ENCODE measurements at places on chromosomes 5 and 9.
A peak's percentile ranks its signal among the peaks of the same experiment; 100 is the strongest.

GRCh38 chr9:93093877-93094657 lies 1.9 kb upstream of the CARD19 start:
- peak overlapping the region; percentile 92 for H3K27ac ChIP-seq
- no peaks in the 10 kb centered on the region for H3K36me3 ChIP-seq
- DNase-seq: no peak

DNA sequence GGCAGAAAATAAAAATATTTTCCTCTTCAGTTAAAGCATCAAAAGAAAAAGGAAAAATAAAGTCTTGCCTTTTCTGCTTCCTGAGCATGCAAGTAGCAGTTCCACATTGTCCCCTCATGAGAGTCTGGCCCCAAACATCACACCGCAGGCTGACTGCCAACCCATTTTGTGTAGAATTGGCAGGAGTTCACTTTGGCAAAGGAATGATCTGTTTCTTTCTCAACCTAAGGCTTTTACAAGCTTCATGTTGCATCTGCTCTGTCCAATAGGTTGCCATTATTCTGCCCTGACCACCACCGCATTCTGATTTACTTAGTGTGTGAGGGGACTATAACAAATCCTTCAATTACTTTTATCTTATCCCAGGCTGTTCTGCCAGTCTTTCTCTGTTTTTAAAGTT lies 249.5 kb downstream of the ISL1 start:
- H3K27me3 ChIP-seq: no peaks in the 10 kb centered on the region
- DNase-seq: no peak
- H3K4me1 ChIP-seq: no peaks in the 10 kb centered on the region
- H3K27ac ChIP-seq: no peak overlapping the region
- no peaks in the 10 kb centered on the region for H3K36me3 ChIP-seq
- no peak overlapping the region for H3K4me3 ChIP-seq

DNA sequence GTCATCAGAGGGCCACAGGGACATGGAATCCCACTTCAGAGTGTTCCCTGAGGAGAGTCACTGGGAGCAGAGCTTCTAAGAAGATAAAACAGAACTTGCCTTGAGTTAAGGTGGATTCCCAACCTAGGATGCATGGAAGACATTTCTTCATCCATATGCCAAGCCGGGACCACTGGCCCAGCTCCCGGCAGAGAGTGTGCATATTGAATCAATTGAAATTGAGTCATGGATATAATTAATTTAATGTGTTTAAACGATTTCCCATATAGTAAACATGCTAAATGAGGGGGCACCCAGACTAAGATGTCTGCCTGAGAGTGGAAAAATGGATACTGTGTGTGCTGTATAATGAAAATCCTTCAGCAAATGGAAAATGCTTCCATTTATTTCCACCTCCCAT lies 194.4 kb upstream of the TBC1D2 start:
- H3K27ac ChIP-seq: no peak overlapping the region
- no peaks in the 10 kb centered on the region for H3K36me3 ChIP-seq
- H3K4me1 ChIP-seq: no peaks in the 10 kb centered on the region
- no peak overlapping the region for H3K4me3 ChIP-seq

DNA sequence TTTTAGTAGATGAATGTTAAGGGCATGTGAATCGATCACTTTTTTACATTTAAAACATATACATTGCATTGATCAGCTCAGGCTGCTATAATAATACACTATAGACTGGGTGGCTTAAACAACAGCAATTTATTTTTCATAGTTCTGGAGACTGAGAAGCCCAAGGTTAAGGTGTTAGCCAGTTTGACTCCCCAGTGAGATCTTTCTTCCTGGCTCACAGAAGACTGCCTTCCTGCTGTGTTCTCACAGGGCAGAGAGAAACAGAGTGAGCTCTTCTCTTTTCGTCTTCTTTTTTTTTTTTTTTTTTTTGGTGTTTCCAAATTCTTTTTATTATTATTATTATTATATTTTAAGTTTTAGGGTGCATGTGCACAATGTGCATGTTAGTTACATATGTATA lies 56.4 kb downstream of the SPEF2 start:
- H3K27me3 ChIP-seq: no peaks in the 10 kb centered on the region
- peaks cover 42% of the 10 kb centered on the region for H3K4me1 ChIP-seq
- H3K4me3 ChIP-seq: no peak overlapping the region
- H3K36me3 ChIP-seq: no peaks in the 10 kb centered on the region
